CD4-positive, alpha-beta T cell (primary cell): ENCODE measurements at places on chromosomes 16 and 17.
A peak's percentile ranks its signal among the peaks of the same experiment; 100 is the strongest.

DNA sequence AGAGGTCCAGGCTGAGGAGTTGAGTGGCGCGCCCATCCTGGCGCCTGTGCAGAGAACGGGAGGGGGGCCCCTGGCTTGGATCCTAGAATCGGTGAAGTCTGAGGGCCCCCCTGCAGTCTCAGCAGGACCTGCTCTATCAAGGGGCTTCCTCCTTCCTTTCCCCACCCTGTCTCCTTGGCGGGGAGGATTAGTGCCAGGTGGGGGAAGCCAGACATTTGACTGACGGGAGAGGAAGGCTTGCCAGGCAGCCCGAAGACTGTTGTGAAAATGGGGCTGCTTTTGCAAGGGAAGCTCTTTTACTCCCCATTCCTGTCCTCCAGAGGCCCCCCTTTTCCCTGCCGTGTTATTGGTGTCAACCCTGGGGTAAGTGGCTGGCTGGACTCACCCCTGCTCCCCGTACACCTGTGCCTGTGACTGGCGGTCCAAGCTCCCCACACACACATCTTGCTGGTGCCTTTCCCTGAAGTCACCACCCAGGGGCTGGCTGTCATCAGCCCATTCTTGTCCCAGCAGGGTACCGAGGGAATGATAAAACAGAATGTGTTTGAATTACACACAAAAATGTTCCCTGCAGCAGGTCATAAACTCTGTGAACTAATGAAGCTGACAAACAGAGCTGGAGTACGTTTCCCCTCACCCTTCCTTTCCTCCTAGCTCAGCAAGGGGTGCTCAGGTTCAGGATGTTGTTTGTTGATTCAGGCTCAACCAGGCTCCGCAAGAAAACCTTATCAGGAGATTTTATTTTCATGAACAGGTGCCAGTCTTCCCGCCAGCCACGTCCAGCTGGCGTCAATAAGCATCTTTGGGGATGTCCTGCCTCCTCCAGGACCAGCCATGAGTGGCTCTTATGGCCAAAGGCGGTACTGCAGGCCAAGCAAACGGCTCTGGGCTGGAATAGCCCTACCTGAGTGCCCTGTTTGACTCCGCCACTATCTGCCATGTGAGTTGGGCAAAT lies 4.4 kb upstream of the ARMC7 start:
- no peak for DNase-seq

- DNase-seq = peak; percentile 68
These were observed 14.9 kb upstream of the CBFB start for GRCh38 chr16:67013823-67014633.

DNA sequence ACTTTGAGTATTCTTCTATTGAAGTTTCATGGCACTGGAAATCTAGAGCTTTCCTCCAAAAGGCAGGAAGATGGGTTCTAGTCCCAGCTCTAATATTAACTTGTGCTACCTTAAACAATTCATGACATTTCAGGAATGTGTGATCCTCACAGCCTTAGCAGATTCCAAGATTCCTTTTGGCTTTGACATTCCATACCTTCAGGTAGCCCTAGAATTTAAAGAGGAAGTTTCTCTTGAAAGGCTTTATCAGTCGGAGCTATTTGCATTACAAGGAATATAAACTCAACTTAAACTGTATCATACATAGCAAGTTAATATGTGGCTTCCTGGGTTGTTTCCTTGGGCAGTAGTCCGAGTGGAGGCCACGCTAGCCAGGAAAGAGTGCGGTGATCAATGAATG lies 330.0 kb downstream of the SHISA9 start:
- DNase-seq = no peak

DNA sequence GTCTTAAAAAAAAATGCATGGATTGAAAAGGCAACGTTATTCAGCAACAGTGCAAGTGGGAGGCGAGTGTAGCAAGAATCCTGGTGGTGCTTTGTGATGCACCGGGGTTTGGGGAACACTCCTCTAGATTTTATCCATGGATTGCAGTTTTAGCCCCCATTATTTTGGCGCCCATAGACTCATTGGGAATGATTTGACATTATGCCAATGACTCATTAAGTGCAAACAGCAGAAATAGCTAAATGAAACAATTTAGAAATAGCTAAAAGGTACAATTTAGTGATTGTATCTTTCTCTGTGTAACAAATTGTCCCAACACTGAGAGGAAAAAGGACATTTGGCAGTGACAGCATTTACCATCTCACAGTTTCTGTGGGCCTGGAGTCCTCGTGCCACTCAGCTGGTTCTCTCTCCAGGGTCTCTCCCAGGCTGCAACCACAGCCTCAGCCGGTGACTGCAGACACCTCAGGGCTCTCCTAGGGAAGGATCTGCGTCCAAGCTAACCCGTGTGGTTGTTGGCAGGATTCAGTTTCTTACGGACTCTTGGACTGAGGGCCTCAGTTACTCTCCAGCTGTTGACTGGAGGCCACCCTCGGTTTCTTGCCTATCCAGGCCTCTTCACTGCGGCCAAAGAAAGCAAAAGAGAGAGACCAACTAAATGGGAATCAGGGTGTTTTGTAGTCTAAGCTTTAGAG lies 398.7 kb downstream of the SNX29 start:
- DNase-seq = no peak

- no peak for DNase-seq
These were observed 20.5 kb upstream of the ITGA3 start for GRCh38 chr17:50035421-50035879.

DNA sequence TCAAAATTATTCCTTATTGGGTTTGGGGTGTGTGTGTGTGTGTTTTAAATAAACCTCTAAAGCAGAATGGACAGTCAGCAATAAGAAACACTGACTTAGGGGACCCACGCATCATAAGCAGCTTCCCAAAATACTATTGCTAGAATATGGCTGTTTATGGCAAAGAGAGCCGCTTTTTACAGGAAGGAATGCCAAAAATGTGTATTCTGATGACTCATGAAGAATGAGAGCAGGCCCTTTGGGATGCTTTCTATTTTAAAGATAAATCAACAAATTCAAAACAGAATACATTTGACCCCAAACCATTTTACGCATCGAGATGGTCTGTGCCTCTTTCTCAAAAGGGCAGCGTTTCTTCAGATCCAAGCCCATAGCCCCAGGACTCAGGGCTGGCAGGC lies 37.5 kb downstream of the ARHGAP17 start:
- no peak for DNase-seq
